ENCODE measurements at places on chromosomes 3 and 15.
A peak's percentile ranks its signal among the peaks of the same experiment; 100 is the strongest.

- no peak for DNase-seq
Observed at GRCh38 chr3:145266368-145266767, 894.6 kb downstream of the PLOD2 start.

GRCh38 chr3:87004883-87005282, 13.9 kb upstream of the VGLL3 start:
- no peak for DNase-seq

DNA sequence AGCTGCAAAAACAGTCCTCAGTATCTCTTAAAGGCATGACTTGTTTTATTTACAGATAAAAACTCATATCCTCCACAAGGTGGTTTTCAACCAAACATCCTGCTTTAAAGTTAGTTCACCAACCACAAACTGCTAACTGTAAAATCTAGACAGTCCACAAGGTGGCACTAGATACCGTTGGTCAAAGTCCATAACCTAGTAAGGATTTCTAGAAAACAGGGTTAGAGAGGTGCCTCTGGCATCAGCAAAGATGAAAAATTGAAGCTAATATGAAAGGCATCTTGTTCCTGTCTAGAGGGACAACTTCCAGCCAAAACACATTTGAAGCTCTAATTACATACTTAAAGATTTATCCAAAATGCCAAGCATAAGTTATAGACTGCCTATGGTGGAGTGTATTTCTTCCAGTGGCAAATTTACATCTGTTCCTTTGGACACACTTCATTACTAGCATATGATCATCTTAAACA, 56.0 kb downstream of the ZMAT3 start:
- DNase-seq = peak; percentile 46

DNA sequence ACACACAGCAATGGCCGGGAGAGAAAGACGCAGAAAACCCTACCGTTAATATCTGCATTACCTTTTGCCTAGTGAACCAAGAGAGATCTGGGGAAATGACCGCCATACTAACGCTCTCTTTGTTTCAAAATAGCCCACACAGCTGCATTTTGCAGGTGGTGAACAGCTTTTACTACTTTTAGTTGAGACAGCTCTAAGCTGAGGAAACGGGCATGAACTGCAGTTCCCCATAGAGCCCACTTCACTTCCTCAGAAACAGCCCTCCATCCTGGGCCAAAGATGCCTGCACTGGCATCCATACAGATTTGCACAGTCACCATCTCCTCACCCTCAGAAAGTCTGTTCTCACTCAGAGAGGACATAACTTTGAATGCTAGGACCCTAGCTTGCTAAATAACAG, 45.0 kb downstream of the ZNF860 start:
- no peak for DNase-seq
